ENCODE measurements at places on chromosomes 3 and 15.
A peak's percentile ranks its signal among the peaks of the same experiment; 100 is the strongest.

DNA sequence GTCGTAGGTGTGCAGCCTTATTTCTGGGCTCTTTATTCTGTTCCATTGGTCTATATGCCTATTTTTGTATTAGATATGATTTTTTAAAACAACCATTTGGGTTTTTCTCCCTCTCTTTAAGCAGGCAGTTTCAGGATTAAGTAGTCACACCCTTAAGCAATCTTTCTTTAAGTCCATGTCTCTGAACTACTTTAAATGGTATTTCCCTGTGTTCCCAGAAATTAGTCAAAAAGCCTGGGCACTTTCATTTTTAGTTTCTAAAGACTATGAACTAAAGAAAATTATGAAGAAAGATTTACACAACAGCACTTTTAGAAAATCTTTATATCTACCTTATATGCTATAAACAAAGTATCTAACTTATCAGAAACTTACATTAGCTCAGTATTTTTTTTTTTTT, 110.3 kb downstream of the FAIM start:
- no peak for DNase-seq

- DNase-seq, result no peak
These were observed 11.1 kb downstream of the LRTM1 start for GRCh38 chr3:54916732-54917131.

DNA sequence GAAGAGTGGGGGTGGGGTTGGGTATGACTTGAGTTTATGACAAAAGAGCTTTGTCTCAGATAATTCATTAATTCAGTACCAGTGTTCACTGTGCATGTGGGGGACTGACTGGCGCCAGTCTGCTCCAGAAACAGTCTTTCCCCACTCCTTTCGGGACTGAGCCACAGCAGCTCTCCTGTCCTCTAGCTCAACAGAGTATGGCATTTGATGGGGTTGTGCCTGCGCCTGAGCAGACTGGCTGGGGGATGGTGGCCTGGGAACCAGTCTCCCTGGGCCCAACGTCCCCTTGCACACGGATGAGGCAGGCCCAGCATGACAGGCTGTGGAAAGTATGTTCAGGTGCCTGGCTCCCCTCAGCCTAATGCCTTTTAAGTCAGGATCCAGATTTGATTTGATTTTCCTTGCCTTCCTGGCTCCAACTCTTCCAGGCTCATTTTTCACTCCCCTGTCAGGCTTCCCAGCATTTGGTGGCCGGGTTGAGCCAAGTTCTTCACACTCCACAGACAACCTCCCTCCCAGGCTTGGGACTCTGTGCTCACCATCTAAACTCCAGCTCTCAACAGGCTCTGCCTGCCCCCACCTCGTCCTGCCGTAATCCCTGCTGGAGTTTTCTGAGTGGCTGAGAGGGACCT, 105.0 kb downstream of the MYLK start:
- peak; percentile 55 for DNase-seq

- DNase-seq, result no peak
These were observed 85.1 kb upstream of the NANOGP8 start for GRCh38 chr15:35170207-35170606.

GRCh38 chr3:59968513-59969045, 918.8 kb upstream of the CFAP20DC start:
- no peak for DNase-seq

DNA sequence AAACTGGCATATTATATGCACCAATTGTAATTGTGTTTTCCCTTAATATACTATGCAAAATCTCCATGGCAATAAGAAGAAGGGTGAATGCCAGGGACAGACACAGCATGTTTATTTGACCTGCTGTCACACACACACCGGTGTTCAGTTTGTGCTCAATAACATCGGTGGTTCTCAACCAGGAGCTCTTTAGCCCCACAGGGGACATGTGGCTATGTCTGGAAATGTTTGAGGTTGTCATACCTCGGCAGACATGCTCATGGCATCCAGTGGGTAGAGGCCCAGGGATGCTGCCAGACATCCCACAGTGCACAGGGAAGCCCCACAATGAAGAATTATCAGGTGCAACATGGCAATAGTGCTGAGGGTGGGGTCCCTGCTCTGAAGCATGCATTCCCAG, 38.2 kb downstream of the GLB1 start:
- no peak for DNase-seq

DNA sequence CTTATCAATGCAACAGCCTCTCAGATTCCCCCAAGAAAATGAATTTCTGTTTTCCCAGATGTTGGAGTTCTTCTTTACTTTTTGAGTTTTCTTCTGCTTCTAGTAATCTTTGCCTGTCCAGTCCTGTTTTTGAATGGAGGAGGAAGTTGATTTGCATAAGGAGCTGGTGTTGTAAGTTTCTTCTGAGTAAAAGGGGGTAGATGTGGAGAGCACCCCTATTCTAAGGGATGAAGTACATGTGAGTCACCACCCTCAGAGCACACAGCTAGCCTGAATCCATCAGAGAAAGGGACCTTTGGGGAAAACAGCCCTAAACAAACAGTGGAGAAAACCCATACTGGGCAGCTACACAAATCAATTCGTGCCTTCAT, 34.5 kb downstream of the ACAA1 start:
- DNase-seq, result no peak

- no peak for DNase-seq
These were observed 792 bp downstream of the ATP13A3 start for GRCh38 chr3:194485881-194486539.

GRCh38 chr3:31412832-31413231, 119.9 kb upstream of the STT3B start:
- DNase-seq, result no peak

- no peak for DNase-seq
These were observed 55.0 kb downstream of the VGLL4 start for GRCh38 chr3:11588755-11589154.

DNA sequence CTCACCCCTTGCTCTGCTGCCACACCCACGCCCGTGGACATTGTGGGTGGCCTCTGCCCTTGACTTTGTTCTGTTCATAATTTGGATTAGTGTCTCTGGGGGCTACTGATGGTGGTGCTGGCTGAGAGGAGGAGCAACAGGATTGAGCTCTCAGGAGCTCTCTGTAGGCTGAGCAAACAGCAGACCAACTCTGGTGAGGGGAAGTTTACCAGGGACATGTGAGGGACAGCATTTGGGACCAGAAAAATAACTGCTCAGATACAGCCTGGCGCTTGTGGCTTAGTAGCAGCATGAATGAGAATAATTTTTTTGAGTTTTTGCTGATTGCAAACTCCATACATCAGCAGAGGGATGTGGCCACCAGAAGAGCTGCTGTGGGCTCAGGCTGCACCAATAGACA, 14.8 kb downstream of the PPCDC start:
- no peak for DNase-seq

DNA sequence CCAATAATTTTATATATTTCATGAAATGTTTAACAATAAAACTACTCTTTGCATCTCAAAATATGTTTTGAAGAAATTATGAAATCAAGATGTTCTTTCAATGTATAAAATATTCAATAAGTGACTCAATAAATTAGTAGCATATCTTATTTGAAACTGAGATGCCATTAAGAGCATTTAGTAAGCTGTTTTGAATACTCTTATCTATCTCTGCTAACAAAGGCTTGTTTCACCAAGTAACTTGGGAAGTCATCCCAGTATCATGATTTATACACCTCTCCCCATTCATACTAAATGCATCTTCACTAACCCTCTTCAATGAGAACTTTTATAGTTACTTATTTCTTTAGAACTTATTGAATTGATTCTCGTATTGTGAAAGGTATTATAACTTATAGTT, 43.1 kb downstream of the TNIK start:
- no peak for DNase-seq

DNA sequence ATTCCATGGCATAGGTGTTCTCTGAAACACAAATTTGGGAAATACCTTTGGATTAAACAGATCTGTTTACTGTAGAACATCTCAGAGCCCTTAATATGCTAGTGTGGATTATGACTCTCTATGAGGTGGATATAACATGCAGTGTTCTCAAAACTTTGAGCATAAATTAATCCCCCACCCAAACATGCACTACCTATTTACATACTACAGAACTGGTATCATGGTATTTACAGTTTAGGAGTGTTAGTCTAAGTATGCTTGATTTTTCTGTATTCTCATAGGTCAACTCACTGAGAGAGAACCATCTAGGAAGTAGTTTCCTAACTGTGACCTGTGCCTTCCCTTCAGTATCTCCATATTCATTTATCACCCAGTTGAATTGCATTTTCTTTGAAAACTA, 30.9 kb upstream of the ZNF609 start:
- DNase-seq, result no peak
